ENCODE measurements at places on chromosomes 2 and 18.
A peak's percentile ranks its signal among the peaks of the same experiment; 100 is the strongest.

- DNase-seq = no peak
These were observed 12.6 kb upstream of the PKDCC start for GRCh38 chr2:42035241-42035640.

- DNase-seq = no peak
These were observed 42.0 kb upstream of the MSH2 start for GRCh38 chr2:47360927-47361326.

DNA sequence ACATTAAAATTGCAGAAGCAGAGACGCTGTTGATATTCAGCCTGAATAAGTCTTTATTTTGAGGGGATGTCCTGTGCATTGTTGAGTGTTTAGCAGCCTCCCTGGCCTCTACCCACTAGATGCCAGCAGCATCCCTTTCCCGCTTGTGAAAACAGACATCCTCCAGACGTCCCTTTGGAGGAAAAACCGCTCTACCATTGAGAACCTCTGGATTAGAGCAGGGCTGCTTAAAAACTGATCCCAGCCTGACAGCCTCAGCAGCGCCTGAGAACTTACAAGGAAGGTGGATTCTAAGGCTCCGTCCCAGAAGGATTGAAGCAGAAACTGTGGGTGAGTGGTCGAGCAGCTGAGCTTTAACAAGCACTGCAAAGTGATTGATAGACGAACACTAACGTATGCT, 349.7 kb downstream of the CYRIA start:
- DNase-seq = no peak

DNA sequence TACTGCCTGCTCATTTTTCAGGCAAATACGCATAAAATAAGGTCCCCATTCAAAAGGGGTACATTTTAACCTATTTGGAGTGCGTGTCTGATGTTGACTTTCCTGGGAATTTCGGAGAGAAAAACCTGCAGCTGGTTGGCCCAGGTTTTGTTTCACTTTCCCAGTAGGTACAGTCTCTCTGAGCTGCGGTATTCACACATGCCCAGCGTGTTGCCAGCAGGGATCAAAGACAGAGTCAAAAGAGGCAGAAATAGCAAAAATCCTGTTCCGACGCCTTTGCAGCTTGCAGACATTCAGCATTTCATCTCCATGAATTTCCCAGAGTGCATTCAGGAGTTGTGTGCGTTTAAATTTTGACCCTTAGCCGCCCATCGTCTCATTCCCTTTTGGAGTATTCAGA, 855.4 kb upstream of the CELF4 start:
- no peak for DNase-seq

DNA sequence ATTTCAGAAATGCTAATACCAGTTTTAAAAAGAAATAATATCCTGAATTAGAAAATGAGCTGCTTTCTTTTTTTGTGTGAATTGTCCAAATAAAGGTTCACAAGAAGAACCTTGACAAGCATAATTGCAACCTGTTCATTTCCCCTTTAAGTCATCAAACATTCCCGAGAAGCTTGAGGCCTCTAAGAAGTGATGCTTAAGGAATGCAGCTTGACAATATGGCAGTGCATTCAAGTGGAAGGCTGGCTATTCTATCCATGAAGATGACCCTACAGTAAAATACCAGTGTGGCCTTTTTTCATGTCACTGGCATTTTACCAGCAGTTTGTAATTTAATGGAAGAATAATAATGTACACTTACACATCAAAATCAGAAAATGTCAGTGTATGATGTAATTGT, 216.7 kb downstream of the CTNNA2 start:
- no peak for DNase-seq

GRCh38 chr2:162465430-162465829, 121.5 kb downstream of the GCA start:
- DNase-seq = no peak

DNA sequence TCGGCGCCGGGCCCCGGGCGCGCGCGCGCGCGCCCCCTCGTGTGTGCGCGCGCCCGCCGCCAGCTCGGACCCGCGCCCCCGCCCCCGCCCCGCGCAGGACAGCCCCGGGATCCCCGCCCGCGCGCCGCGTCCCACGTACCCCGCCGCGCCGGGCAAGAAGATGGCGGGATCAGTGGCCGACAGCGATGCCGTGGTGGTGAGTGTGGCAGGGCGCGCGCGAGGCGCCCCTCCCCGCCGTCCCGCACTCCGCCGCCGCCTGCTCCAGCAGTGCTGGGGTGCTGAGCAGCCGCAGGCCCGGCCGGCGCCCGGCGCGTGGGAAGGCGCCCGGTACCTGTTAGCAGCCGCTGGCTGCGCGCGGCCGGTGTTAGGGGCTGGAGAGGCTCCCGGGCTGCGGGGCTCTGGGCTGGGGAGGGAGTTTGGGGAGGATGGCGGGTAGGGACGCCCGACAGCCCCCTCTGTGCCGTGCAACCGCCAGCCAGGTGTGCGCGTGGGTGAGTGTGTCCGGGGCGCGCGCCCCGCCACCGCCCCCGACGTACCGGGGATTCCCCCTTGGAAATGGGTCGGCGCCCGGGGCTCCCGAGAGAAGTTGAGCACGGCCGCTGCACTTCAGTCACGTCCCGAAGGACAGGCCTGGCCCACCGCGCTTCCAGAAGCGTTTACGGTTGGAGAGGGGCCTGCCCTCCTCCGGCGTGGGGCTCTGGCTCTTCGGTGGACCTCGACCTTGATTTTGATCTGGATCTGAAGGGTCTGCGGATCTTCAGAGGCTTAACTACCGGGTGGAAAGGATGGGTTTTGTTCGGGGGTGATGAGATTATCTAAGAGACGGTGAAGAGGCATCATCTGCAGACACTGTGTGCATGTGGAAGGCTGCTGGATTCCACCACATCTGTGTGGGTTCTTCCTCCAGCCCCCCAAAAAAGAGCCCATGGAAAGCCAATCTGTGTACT, 697 bp downstream of the LGALSL start:
- peak; percentile 35 for DNase-seq

- no peak for DNase-seq
These were observed 239.9 kb downstream of the PAX3 start for GRCh38 chr2:222058819-222059445.

DNA sequence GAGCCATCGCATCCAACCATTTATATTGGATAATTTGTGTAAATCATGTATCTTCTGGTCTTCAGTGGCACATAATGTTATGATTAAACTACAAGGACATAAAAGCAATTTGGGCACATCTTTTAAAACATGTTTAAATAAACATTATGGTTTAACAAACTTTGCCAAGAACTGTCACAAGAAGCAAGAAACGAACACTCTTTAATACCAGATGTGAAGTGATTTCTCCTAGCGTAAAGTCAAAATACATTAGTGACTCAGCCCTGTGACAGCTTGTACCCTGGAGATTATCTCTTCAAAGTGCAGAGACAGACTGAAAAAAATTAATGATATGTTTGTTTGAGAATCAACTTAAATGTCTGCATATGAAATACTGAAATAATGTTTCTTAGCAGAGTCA, 39.9 kb downstream of the DSEL start:
- DNase-seq = no peak

DNA sequence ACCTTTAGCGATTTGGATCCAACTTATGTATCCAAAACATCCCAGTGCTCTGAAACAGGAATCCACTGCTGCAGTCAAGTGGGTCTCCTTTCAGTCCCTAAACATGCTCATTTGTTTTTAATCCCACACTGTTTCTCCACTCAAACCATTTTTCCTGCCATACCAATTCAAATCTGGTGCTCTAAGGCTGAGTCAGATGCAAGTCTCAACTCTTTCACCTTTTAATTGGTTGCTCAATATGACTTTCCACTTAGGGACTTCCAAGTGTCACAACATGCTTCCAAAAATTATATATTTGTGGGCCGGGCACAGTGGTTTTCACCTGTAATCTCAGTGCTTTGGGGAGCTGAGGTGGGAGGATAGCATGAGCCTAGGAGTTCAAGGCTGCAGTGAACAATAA, 113.4 kb upstream of the TANK start:
- DNase-seq = no peak

DNA sequence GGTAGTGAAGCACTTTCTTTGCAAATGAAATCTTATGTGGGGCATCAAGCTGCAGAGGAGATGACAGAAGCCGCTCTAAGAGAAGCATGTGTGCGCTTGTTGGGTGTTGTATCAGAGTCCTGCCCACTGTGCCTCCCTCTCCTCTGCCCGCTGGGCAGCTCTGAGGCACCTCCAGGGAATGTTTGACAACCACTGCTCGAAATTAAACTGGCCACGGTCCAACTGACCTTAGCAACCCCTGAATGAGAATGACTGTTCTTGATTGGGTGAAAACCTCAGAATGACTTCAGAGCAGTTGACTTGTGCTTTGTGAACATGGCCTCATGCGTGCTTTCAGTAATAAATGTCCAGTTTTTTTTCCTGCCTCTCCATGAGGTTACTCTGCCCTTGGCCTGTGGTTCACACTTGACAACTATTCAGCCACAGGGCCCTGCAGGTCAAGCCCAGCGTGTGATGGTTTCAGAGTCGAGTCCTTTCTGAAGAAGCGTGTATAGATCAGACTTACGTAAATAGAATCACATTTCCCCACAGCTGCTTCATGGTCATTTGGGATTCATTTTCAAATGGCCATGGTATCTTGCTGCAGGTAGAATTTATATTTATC, 94.9 kb downstream of the SLC4A3 start:
- no peak for DNase-seq

DNA sequence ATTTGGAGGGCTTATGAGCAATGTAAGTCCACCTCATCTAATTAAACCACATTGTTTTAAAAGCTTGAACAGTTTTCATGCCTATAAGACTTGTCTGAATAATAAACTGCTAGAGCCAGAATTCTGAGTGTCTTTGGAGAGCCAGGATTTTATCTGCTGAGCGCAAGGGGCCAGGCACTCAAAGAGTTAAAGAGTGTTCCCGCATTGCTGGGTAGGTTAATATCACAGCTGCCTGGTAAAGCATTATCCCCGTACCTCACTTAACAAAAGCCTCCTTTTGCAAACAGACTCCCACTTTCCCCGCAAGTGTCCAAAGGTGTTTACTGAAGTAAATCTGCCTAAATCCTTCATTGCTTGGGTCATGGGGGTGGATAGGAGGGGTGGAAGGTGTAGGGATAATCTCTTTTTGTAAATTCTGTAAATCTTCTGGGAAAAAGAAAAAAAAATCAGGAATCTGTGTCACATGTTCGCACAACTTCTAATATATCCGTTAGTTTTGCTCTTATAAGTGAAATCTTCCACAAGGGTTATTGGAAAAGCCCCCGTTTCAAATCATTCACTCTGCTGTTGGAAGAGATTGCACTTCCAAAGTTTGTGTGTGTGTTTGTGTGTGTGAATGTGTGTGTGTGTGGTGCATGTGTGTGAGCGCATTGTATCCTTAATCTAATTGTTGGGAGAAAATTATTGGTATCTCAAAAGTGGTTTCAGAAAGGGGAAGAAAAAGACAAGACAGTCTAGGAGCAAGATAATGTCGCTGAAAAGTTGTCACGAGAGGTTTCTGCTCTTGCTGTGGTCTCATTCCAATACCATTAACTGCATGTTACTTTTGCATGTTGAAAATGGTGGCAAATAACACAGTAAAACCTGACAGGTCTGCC, 10.7 kb downstream of the ZEB2 start:
- no peak for DNase-seq

- DNase-seq = no peak
These were observed 40.0 kb downstream of the STAT1 start for GRCh38 chr2:190973726-190974628.

DNA sequence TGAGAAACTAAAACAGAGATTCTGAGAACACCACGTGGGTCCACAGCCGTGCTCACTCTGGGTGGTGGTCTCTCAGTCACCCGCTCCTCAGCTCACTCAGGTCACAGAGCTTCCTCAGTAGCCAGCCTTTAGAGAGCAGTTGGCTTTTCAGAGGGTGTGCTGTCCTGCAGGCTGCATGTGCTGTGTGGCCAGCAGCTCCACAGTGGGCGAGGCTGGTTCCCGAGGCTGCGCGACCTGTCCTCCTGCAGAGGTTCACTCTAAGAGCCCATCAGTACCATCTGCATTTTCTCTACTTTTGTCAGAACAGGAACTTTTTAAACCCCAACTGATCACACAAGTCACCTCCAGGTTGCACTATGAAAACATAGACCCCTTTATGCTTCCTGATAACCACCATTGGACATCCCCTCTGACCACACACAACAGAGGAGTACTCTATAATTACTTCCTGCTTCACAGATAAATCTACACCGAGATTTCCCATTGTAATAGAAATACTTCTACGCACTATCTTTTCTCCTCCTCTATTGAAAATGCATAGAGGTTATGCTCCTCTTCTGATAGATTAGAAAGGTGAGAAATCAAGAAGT, 93.1 kb downstream of the GYPC start:
- no peak for DNase-seq

- no peak for DNase-seq
These were observed 46.7 kb upstream of the STK17B start for GRCh38 chr2:196218106-196218505.

GRCh38 chr2:237281836-237282306, 132.1 kb downstream of the COL6A3 start:
- DNase-seq = no peak

GRCh38 chr2:39093218-39093898, 27.5 kb downstream of the SOS1 start:
- no peak for DNase-seq

DNA sequence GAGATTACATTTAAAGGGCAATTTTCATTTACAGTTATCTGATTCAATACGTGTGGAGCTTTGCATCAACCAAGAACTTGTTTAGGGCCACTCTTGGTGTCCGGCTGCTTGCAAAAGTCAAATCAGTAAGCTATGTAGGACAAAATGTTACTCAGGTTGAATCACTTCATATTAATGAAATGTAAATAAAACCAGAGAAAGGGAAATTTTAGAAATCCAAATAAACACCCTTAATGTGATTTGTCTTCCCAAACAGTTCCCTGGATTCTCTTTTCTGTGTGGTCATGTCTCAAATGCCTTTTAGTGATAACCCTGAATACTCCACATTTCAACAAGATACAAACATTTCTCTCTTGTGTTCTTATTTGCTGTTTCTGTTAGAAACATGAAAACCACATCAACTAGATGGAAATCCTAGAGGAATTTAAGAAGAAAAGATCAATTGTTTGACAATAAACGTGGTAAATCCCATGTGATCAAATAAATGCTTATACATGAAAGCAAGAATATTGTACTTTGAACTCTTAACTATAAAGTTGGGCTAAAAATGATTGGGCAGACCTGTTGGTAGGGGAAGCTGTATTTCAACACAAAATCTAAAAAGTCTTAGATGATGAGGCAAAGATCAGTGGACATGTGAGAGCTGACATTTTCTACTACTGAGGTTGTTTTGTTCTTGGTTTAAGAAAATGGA, 101.3 kb downstream of the CDC42EP3 start:
- DNase-seq = no peak

Data from activated CD4-positive, alpha-beta T cell treated with anti-CD3 and anti-CD28 coated beads, Interleukin-2, amount 50 U/mL, for 1 hour (primary cell).